ENCODE measurements at places on chromosomes 5 and 9.

GRCh38 chr5:50969151-50970031, 303.0 kb downstream of the PARP8 start:
- H3K27ac ChIP-seq, result no peak overlapping the region
- H3K36me3 ChIP-seq, result no peaks in the 10 kb centered on the region
- no peak for DNase-seq
- H3K4me3 ChIP-seq, result peak overlapping the region; percentile 20
- peaks cover 41% of the 10 kb centered on the region for H3K27me3 ChIP-seq

- DNase-seq, result no peak
- no peak overlapping the region for H3K4me3 ChIP-seq
- peaks cover 50% of the 10 kb centered on the region for H3K4me1 ChIP-seq
- H3K36me3 ChIP-seq, result no peaks in the 10 kb centered on the region
- no peaks in the 10 kb centered on the region for H3K27me3 ChIP-seq
Observed at GRCh38 chr5:134651531-134651930, 2.9 kb downstream of the SEC24A start.

- H3K4me3 ChIP-seq, result no peak overlapping the region
- H3K27ac ChIP-seq, result no peak overlapping the region
- no peak for DNase-seq
Observed at GRCh38 chr5:179118338-179118737, 58.2 kb downstream of the ZNF354C start.

- no peak for DNase-seq
- H3K4me3 ChIP-seq, result no peak overlapping the region
- H3K27me3 ChIP-seq, result no peaks in the 10 kb centered on the region
- H3K36me3 ChIP-seq, result no peaks in the 10 kb centered on the region
- H3K4me1 ChIP-seq, result no peaks in the 10 kb centered on the region
Observed at GRCh38 chr5:32542216-32543059, 42.9 kb upstream of the SUB1 start.

GRCh38 chr5:4700069-4700468, 440.1 kb upstream of the ADAMTS16 start:
- H3K27me3 ChIP-seq, result no peaks in the 10 kb centered on the region
- DNase-seq, result peak; percentile 62
- H3K4me1 ChIP-seq, result no peaks in the 10 kb centered on the region
- H3K36me3 ChIP-seq, result no peaks in the 10 kb centered on the region
- H3K27ac ChIP-seq, result no peak overlapping the region

DNA sequence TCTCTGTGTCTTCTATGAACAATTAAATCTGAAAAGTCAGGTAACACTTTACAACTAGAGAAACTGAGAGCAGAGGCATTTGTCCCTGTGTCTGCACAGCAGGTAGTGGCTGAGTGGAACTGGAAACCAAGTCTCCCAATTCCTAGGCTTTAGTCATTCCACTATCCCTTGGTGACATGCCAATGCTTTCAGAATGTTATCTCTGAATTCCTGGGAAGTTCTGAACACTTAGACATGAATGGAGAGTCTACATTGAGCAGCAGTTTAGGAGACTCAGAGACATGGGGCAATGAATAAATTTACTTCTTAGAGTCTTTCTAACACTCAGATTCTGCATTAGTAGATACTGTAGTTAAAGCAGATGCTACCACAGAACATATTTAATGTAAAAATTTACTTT, 94.8 kb upstream of the APC start:
- no peak overlapping the region for H3K27ac ChIP-seq
- H3K4me1 ChIP-seq, result peaks cover under 1% of the 10 kb centered on the region
- H3K27me3 ChIP-seq, result no peaks in the 10 kb centered on the region
- no peak overlapping the region for H3K4me3 ChIP-seq

Data from heart left ventricle (tissue), 16 donors.